ENCODE measurements at places on chromosomes 2 and 18.

DNA sequence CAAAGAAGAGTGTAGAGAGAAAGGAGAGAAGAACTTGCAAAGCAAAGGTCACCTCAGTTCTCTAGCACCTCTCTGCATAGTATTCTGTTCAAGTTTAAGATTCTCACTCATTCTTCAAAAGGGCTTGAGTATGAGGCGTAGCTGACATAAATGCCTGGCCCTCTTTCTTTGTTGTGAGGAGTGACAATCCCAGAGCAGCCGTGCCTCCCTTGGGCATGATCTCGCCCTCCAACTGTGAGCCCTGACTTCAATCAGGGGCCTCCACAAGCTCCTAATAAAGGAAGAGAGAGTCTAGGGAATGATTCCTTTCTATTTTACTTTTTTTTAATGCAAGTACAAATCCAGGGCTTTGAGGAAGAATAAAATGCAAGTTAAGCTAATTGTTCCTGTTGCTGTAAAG, 402.7 kb downstream of the LRP1B start:
- DNase-seq = no peak

DNA sequence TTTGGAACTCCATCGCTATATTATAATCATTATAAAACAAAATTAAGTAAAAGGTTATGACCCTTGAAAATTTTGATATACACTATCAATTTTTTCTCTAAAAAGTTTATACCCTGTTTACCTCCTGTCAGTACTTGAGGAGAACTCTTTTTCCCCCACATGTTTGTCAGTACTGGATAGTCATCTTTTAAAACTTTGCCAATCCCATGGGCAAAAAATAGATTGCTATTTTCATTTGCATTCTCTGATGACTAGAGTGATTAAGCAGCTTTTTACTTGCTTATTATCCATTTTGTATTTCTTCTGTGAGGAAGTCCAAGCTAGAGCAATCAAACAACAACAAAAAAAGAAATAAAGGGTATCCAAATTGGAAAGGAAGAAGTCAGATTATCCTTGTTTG, 76.4 kb downstream of the DGKD start:
- DNase-seq = no peak

GRCh38 chr2:52340171-52340570, 1308.2 kb upstream of the NRXN1 start:
- no peak for DNase-seq

DNA sequence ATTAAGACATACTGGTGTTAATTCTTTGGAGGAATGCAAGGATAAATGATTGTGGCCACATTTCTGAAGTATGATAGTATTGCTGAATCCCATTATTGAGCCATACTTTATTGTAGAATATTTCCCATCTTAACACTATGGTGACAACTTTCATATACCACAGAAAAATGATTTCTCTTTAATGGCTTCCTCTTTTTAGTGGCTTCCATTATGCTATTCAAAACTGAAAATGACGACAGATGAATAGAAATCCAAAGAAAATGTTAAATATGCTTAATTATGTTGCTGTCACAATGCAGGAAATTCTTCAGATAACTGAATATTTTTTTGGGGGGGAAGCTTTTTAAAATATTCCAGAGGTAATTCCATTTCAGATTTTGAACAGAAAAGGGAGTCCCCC, 88.9 kb upstream of the TMEM200C start:
- no peak for DNase-seq

- DNase-seq = no peak
Observed at GRCh38 chr18:49071778-49072177, 121.0 kb upstream of the SMAD7 start.

- DNase-seq = no peak
Observed at GRCh38 chr2:159855557-159856061, 57.6 kb upstream of the CD302 start.

GRCh38 chr2:159298967-159299366, 12.5 kb upstream of the WDSUB1 start:
- no peak for DNase-seq

GRCh38 chr18:596288-596881, 403 bp upstream of the CLUL1 start:
- DNase-seq = peak; percentile 65

DNA sequence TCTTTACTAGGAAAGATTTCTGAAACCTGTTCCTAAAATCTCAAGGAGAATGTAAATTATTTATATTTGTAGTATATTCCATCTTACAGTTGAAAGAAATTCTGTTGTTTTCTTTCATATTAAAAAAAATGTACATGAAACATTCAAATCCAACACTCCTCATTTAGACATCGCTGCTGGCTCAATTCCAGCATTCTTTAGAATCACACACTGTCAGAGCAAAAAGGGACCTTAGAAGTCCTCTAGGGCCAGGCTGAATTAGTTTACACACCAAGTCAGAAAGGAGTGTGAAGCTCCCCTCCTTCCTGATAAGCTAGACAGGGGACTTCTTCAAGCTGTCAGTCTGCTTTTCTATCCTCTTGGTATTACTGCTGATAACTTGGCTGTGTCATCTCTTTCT, 158.6 kb upstream of the LTBP1 start:
- DNase-seq = no peak

- no peak for DNase-seq
Observed at GRCh38 chr2:177675350-177675821, 282.8 kb downstream of the AGPS start.

GRCh38 chr2:240966906-240967680, 31.3 kb upstream of the SNED1 start:
- no peak for DNase-seq

DNA sequence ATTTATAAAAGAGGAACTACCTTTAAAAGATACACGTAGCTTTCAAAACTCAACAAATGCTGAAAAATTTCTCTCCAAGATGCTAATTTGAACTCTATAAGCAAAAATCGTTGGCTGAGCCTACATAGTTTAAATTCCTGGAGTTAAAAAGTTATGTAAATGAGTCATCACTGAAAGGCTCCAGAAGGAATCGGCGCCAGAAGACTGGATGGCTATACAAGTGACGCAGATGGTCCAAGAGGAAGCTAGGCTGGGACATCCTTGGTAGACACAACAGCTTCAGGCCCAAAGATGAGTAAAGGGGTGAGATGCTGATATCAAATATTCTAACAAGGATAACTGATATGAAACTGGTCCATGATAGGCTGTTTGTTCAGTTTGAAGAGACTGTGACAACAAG, 22.8 kb upstream of the DNAH6 start:
- no peak for DNase-seq

- no peak for DNase-seq
Observed at GRCh38 chr18:6327895-6328620, 86.7 kb downstream of the L3MBTL4 start.

DNA sequence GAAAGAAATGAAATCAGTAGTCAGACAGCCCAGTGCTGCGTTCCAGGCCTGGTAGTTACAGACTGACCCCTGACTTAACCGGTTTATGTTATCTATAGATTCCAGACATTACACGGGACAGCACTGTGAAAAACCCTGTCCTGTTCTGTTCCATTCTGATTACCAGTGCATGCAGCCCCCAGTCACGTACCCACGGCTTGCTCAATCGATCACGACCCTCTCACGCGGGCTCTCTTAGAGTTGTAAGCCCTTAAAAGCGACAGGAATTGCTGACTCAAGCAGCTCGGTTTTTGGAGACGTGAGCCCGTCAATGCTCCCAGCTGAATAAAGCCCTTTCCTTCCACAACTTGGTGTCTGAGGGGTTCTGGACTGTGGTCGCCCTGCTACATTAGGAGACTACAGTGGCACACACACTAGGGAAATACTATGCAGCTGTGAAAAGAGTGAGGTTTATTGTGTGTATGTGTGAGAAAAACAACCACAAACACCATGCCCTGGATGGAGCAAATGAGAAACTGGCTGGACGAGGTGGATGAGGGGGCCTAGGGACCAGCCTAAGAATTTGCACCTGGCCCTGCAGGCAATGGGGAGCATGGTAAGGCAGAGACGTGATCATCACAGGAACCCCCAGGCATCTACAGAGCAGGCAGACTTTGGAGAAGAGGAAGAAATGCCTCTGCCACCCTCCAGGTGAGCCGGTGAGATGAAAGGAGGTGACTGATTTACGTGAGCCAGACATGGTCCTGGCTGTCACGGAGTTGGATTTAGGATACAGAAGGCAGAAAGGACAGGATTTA, 49.1 kb upstream of the SEMA4C start:
- DNase-seq = no peak

- no peak for DNase-seq
Observed at GRCh38 chr18:10270151-10270571, 184.3 kb upstream of the APCDD1 start.

DNA sequence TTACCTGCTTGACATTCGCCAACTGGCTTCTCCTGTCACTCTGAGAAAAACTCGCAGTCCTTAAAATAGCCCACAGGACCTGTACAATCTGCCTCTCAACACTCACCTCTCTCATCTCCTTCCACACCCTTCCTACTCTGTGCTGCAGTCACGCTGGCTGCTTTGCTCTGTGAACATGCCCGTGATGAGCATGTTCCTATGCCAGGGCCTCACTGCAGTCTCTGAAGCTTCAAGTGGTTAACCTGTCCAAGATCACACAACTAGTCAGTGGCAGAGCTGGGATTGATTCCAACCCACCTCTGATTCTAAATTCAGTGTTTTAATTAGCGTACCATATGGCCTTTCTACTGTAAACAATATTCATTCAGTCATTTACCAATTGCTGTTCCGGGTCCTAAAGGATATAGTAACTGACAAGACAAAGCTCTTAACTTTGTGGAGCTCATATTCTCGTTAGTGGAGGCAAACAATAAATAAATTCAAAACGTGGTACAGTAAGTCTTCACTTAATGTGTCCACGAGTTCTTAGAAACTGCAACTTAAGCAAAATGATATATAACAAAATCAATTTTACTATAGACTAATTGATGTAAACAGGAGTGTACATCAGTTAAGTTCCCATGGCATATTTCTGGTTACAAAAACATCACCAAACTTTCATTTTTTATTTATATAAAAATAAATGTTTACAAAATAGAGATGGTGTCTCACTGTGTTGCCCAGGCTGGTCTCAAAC, 38.9 kb upstream of the FBXO11 start:
- no peak for DNase-seq

- no peak for DNase-seq
Observed at GRCh38 chr2:67842375-67842959, 220.3 kb downstream of the C1D start.

- peak; percentile 39 for DNase-seq
Observed at GRCh38 chr18:5868218-5868854, 27.0 kb downstream of the TMEM200C start.

DNA sequence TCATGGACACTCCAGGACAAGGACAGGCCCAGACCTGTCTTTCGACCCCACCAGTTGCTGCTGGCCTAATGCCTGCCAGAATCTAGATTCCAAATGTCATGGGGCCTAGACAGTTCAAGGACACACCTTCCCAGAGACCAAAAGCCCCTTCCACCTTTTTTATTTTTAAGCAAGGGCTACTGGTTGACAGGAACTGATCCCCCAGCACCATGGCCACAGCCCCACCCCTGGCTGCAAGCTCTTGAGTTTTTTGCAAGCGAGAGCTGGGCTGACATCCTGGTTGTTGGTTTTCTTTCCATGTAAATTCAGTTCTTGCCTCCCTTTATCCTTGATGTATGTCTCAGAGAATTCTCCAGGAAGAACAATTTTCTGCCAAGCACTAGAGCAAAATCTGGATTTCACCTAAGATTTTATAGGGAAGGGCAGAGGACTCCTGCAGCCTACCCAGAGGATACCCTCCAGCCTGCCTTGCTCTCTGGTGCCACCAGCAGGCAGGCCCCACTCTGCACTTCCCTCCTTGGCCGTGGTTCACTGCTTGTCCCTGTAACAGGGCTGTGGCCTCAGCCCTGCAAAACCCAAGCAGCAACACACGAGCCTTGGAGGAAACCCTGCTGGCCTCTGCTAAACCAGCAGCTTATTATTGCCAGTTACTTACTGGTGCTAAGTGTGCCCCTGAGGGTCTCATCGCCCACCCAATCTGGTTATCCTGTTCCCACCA, 97.7 kb downstream of the TWIST2 start:
- DNase-seq = no peak
